NCI-H2081 (cell line): ENCODE measurements at places on chromosomes 7 and 10.

DNA sequence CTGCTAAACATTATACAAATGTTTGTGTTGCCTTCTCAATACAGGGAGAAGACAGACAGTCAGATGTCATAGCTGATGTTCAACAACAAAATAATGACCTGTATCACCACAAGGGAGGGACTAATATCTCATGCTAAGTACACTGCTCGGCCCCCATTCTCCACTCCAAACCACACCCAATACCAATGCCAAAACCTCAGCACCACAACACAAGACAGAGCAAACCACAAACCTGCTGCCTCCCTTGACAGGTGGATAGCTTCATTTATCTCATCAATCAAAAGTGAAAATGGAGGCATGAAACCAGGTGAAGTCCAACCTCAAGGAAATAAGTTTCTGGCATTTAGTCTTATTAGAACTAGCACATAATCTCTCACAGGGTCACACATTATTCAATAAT lies 109.5 kb downstream of the PARD3 start:
- DNase-seq = no peak

GRCh38 chr7:42991913-42992591 lies 59.9 kb downstream of the MRPL32 start:
- DNase-seq = no peak

DNA sequence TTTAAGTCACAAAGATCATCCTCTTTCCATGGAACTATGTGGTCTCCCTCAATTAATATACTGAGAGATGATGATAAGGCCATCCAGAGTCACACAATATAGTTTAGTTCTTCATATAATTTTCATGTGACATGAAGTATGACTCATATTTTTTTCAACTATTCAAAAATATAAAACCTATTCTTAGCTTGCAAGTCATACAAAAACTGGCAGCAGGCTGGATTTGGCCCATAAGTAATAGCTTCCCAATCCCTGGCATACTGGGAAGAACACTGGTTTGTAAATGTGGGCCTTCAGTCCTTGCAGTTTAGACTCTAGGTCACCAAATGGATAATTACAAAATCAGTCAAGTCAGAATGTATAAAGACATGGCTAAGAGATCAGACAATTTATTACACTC lies 356.6 kb downstream of the PPP1R3A start:
- no peak for DNase-seq

DNA sequence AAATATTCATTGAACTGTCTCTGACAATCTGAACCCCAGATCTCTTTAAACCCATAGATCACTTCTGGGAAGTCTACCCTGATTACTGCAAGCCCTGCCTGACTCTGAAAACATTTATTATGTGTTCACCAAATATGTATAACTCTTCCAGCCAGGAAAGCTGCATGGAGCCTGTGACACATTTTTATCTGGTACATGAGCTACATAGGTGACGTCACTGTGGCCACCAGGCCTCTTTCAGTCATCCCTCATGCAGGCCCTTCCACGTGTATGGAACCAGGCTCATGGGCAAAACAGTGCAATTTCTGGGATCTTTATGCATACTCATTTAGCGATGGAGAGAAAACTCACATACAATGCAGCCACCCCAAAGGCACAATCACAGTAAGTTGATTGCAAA lies 133.9 kb upstream of the NUPR2 start:
- no peak for DNase-seq

DNA sequence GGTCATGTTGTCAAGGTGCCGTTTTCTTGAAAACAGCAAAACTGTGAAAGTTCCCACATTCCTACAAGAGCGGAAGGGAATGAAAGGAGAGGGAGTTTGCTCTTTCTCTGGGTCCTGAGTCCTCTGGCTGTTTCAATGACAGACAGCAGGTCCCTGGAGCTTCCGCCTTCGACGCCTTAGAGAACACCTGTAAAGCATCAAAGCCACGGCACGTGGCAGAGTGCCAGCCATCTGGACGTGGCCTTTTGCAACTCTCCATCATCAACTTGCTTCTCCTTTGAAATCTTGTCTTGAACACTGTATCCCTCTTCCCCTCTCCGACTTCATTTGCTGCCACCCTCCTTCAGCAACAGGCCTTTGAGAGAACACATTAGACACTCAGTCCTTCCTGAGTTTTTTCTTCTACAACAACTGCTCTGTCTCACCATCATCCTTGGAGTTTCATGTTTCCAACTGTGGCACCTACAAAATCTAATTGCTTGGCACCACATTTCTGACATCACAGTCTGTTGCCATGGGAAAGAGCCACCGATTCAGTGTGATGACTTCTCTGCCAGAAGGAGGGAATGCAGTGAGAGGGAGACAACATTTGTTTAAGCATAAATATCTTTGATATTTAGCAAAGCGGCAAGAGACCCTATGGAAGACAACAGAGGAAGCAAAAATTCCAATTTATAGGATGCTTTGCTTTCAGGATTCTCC lies 204.9 kb upstream of the PTER start:
- DNase-seq = no peak

DNA sequence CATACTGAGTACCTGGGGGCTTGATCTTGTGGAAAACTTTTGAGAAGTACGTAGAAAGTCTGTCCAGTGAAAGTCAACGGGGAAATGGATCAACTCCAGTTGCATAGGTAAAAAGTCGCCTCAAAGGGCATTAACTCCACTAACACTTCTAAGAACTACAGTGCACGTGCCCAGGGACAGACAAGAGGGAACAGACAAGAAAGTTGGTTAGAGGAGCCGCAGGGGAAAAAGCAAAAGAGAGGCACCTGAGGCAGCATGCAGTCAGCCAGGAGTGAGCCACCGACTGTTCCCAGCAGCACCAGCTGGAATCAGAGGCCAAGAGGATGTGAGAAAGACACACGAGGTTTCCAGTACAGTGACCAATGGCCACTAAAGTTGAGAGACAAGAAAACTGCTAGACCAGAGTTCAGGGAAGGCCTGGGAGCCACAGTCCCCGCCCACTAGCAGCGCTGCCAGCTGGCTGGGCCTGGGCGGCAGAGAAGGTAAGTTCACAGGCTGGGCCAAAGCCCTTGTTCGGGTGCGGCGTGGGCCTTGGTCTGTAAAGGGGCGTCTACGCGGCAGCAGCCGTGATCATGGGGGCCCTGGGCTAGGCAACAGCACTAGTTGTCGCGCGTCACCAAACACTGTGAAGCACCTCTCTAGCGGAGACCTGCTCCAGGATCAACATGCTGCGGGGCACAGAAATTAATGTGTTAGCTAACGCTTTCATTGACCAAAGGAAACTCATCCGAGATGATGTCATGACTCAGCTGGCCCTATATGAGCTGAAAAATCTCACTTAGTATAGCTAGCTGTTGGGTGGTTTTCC lies 14.0 kb downstream of the ITGB1 start:
- no peak for DNase-seq

DNA sequence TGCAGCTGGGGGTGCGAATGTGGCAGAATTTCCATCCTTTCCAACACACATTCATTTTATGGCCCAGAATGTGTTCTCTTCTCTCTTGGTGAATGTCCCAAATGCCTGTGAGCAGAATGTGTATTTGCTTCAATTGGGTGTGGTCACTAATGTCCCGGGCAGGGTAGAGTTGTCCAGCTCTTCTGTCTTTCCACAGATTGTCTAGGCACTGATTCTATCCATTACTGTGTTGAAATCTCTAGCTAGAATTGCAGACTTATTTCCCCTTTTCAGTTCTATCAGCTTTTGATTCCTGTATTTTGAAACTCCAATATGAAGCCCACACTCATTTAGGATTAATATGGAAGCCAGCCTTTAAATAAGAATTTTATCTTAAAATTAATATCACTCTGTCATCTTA lies 14.0 kb upstream of the AKR1E2 start:
- DNase-seq = no peak

- DNase-seq = no peak
Measured at GRCh38 chr7:100791881-100792666, 35.2 kb downstream of the EPHB4 start.
